ENCODE measurements at places on chromosomes 7 and 10.

GRCh38 chr7:150860291-150860977 is 8.1 kb downstream of the AOC1 start:
- no peak for DNase-seq

GRCh38 chr7:155694851-155695250 is 50.4 kb downstream of the RBM33 start:
- DNase-seq: no peak

- no peak for DNase-seq
Observed at GRCh38 chr10:78765726-78766335, 302.9 kb upstream of the ZMIZ1 start.

DNA sequence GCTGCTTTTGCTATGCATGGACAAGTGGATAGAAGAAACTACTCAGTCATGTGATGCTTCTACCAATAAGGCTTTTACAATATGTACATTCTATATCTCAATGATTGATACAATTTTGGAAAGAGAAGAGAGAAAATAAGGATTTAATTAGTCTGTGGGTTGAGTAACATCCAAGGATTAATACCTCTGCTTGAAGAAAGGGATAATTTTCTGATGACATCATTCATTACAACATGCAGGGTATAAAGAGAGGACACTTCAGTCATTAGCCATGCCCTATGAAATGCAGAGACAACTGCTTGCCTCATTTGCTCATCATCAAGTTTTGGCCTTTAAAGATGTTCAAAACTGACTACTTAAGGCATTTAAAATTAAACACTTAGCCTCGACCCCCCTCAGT is 237.3 kb downstream of the AHR start:
- DNase-seq: no peak

GRCh38 chr7:74396993-74397392 is 56.7 kb upstream of the GTF2IRD1 start:
- no peak for DNase-seq

DNA sequence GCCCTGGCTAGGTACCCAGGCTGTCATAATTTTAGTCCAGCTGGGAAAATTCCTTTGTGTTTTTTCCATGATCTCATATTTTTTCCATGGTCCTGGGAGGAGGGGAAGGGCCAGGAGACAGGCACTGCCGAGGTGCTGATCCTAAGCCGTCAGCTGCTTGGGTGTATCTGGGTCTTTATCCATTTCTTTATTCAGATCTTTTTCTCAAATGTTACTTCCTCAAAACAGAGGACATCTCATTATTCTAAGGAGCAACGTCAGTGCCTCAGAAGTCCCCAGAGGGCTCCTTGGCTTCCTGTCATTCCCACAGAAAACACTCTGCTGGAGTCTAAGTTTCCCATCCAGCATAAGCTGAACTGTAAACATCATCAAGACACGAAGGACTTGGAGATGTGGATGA is 2.8 kb upstream of the OR6V1 start:
- no peak for DNase-seq

DNA sequence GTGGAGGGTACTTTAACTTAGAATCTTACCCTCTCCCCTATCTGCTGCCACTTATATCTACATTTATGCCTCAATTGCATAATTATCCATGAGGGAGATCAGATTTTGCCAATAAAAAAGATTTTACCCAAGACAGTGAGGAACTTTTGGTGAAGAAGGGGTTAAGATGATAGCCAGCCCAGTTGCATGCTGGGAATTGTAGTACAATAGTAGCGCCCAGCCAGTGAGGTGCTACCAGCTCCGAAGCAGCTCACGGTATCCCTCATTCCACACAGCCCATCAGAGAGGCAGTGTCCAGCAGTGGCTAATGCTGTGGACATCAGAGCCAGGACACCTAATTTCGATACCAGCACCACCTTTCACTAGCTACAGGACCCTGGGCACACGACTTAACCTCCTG is 5.9 kb upstream of the LGI1 start:
- no peak for DNase-seq

DNA sequence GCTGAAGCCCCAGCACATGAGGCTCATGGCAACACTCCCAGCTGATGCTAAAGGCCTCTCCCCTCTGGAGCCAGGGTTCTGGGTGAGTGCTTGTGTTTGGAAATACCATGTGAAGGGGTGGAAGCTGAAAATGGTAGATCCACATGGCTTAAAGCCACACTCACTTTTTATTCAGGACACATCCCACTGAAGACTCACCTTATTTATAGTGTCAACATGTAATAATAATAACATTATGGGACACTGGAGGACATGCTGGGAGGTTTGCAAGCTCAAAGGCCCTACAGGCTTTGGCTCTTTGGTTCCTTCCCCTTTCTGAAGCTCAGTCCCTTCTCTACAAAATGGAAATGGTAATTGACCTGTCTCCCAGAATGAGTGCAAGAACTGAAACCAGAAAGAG is 318.0 kb downstream of the GRID1 start:
- no peak for DNase-seq

- no peak for DNase-seq
Observed at GRCh38 chr7:36264123-36264801, 111.2 kb downstream of the EEPD1 start.

GRCh38 chr7:38893061-38893460 is 15.9 kb downstream of the VPS41 start:
- DNase-seq: no peak

Measured in stimulated activated CD4-positive, alpha-beta T cell treated with anti-CD3 and anti-CD28 coated beads, Interleukin-1b, Interleukin-23, amount 100 ng/mL, for 4 hours (primary cell).